Activated T-helper 1 cell treated with anti-CD3 and anti-CD28 coated beads, Interleukin-12 subunit alpha, Interleukin-12 subunit beta, Interleukin-2, Interleukin-4 antibody, amounts not matched to agents 30 ng/mL and 10 ng/mL and 1 ng/mL, durations not matched to agents 14 hours and 24 hours and 36 hours (primary cell): ENCODE measurements at places on chromosomes 3 and 15.
A peak's percentile ranks its signal among the peaks of the same experiment; 100 is the strongest.

DNA sequence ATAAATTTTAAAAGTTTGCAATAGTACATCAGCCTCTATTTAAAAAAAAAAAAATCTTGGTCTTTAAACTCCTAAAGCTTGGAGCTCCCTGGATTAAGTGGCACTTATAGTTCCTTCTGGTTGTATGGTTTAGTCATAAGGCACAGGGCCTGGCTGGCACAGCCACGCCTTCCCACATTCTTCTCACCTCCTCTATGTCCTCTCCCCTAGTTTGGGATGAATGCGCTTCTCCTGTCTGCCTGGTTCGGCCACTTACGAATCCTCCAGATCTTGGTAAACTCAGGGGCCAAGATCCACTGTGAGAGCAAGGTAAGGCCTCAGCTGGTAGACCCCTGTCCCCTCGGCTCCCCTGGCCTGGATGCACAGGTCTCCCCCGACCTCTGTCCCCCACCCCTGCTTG lies 10.0 kb downstream of the ANKDD1A start:
- no peak overlapping the region for H3K27ac ChIP-seq
- H3K4me3 ChIP-seq, result no peak overlapping the region
- H3K36me3 ChIP-seq, result no peaks in the 10 kb centered on the region
- DNase-seq, result no peak

DNA sequence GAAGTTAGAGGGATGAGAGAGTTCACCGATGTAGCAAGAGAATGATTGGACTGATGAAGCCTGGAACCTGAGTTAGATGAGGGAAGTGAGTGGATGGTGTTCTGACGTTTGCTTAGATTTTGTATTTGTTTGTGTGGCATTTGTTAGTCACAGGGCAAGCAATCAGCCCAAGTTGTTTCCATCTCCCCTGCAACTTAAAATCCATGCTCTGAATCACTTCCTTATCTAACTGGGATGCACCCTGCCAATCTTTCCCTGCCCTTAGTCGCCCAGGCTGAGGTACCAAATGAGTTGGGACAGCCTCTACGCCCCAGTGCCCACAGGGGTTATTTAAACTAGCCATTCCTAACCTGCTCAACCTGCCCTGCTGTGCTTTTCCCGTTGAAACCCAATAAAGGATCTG lies 12.6 kb downstream of the PAQR5 start:
- H3K27ac ChIP-seq, result no peak overlapping the region
- H3K36me3 ChIP-seq, result no peaks in the 10 kb centered on the region
- DNase-seq, result no peak
- no peaks in the 10 kb centered on the region for H3K4me1 ChIP-seq
- H3K4me3 ChIP-seq, result no peak overlapping the region

DNA sequence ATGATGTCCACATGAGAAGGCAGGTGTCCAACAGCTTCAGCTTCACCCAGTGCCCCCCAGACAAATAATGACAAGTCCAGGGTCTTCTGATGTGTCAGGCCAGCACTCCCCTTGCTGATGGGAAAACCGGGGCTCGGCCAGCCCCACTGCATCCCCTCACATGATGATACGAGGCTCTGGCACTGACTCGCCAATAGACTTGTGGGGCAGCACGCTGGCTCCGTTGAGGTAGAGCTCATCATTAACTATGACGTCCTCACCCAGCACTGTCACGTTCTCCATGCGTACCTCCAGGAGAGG lies 2.1 kb upstream of the AMIGO3 start:
- peak overlapping the region; percentile 95 for H3K4me3 ChIP-seq
- peaks cover 40% of the 10 kb centered on the region for H3K4me1 ChIP-seq
- H3K36me3 ChIP-seq, result peaks cover 17% of the 10 kb centered on the region
- DNase-seq, result no peak

- H3K36me3 ChIP-seq, result no peaks in the 10 kb centered on the region
- no peaks in the 10 kb centered on the region for H3K27me3 ChIP-seq
- DNase-seq, result no peak
- H3K27ac ChIP-seq, result no peak overlapping the region
- no peak overlapping the region for H3K4me3 ChIP-seq
These were observed 17.9 kb downstream of the PLS1 start for GRCh38 chr3:142614059-142614626.

- no peak for DNase-seq
- H3K27me3 ChIP-seq, result no peaks in the 10 kb centered on the region
- H3K4me1 ChIP-seq, result peaks cover 11% of the 10 kb centered on the region
- H3K4me3 ChIP-seq, result no peak overlapping the region
- no peak overlapping the region for H3K27ac ChIP-seq
These were observed 7.8 kb upstream of the RPSA start for GRCh38 chr3:39398700-39399099.

GRCh38 chr15:88708655-88709054 lies 69.8 kb downstream of the ISG20 start:
- no peaks in the 10 kb centered on the region for H3K36me3 ChIP-seq
- peaks cover 45% of the 10 kb centered on the region for H3K27me3 ChIP-seq
- H3K27ac ChIP-seq, result no peak overlapping the region
- no peak overlapping the region for H3K4me3 ChIP-seq

DNA sequence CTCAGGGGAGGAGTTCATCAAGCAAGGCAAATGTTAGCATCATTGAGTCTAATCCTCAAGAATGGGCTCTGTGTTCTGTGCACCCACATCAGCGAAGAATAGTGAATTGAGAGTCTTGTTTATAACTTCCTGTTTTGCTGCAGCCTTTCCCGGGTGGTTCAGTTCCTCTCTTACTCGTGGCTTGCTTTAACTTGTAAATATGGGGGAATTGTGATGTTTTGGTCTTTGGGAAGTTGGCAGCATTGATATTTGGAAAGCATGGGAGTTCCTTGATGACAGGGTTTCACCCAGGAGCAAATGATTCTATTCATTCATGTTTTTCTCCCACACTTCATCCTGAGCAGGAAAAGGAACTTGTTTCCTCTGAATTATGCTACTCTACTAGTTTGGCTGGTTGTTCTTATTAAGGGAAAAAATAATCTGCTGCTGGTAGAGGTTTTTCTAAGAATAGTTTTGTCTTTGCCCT lies 40.4 kb downstream of the GPD1L start:
- no peak overlapping the region for H3K4me3 ChIP-seq
- DNase-seq, result no peak
- H3K4me1 ChIP-seq, result peaks cover 11% of the 10 kb centered on the region
- H3K27me3 ChIP-seq, result no peaks in the 10 kb centered on the region
